ENCODE measurements at places on chromosomes 11 and 22.

DNA sequence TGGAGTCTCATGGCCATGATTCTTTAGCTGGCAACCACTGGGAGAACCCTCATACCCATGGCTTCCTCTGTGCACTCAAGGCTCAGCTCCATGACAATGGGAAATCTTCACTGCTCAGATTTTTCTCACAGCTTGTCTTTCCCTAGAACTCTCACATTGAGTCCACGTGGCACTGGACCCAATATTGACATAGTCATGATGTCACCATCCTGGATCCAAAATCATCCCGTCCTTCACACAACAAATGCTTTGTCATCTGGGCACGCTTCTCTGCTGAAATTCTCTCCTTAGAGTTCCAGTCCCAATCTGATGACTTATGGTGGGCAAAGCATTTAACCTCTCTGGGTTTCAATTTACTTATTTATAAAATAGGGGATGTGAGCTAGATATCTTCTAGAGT, 37.7 kb upstream of the CD44 start:
- DNase-seq, result no peak

- DNase-seq, result no peak
These were observed 9.9 kb upstream of the AIFM3 start for GRCh38 chr22:20957102-20957682.

- DNase-seq, result no peak
These were observed 18.4 kb downstream of the OR51I2 start for GRCh38 chr11:5467527-5467926.

DNA sequence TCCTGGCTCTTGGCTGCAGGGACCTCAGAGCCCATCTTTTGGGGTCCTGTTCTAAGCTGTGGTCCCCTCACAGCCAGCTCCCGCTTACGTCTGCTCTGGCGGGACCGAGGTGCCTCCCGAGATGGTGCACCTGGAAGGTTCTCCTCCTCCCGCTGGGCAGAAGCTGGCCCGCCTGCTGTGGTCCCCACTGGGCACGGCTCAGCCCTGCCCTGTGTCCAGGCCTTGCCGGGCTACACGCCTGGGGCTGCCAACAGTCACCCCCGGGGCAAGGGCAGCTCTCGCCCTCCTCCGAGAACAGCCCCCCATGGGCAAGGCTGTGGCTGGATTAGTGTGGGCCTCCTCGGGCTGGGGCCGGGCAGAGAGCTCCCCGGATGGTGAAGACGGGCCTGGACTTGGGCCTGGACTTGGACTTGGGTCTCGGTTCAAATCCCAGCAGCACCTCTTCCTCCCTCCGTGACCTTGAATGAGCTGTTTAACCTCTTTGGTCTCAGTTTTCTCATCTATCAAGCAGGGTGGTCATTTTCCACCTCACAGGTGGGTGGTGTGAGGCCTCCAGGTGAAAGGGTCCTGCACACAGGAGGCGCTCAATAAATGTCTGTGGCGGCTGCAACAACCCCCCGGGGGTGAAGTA, 998 bp downstream of the BAIAP2L2 start:
- no peak for DNase-seq

- DNase-seq, result no peak
These were observed 15.5 kb downstream of the DGCR8 start for GRCh38 chr22:20095521-20095920.

GRCh38 chr11:40746282-40746681, 713.2 kb downstream of the LRRC4C start:
- no peak for DNase-seq

DNA sequence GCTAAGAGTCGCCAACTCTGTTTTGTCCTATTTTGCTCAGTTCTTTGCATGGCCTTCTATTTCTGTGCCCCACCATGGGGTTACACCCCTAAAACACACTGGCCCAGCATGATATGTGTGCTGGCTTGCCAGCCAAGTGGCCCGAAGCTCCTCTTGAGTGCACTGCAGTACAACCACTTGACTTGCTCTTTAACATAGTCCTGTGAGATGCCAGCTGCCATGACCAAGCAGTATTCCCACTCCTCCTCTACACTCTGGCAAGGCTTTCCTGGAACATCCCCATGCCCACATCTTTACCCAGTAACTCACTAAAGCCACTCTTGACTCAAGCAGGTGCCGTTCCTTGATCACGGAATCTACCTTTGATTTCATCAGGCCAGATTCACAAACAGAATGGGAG, 102.9 kb upstream of the GAL start:
- DNase-seq, result no peak

GRCh38 chr22:47094861-47095330, 332.4 kb downstream of the TBC1D22A start:
- DNase-seq, result no peak

DNA sequence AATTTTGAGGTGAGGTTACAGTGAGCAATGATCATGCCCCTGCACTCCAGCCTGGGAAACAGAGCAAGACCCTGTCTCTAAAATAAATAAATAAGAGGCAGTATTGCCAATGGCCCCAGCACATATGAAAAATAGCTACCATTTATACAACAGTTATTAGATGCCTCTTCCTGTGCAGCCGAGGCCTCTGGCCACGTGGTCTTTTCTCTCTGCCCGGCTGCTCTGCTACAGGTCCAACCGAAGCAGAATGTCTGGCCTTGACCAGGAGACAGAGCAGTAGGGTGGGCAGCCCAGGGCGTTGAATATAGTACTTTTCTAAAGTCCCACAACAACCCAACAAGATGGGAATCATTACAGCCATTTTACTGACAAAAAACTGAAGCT, 12.4 kb upstream of the OAF start:
- DNase-seq, result no peak

DNA sequence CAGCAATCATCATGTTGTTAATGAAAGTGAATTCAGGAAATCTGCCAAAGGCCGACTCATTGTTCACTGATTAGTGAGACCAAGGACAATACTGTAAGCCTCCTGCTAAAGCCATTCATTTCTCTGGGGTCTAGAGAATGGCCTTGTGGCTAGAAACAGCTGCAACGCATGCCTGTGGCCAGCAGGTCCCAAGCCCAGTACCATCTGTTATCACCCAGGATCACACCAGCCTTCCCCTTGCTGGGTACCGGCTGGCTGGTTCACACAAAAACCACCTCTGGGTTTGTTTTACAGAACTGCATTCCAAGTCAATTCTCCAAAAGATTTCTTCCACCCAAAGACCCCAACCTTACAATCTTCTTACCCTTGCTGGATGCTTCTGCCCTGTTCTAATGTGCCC, 1.1 kb downstream of the PLAAT5 start:
- no peak for DNase-seq

DNA sequence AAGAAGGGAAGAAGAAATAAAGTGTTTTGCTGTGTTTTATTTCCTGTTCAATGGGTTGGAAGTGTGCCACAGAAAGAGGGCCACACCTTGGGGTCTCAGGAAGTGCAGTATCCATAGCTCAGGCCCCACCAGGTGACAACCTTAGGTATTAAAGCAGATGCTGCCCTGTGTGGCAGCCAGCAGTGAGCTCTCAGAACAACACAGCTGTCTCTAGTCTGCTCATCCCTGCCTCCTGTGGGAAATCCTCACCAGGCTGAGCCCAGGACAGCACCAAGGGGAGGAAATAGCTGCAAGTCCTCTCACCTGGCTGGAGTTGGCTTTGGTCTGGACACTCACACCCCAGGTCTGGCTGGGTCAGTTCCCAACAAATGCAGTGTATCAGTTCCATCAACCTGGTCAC, 25.1 kb downstream of the ARL14EP start:
- no peak for DNase-seq

GRCh38 chr22:30824711-30825110, 130.0 kb downstream of the OSBP2 start:
- DNase-seq, result no peak

- DNase-seq, result no peak
These were observed at the start of gene TPBGL for GRCh38 chr11:75240311-75241035. TPBGL (plus strand) TSS chr11:75240774; CDS start chr11:75241050, 276 bp downstream.

DNA sequence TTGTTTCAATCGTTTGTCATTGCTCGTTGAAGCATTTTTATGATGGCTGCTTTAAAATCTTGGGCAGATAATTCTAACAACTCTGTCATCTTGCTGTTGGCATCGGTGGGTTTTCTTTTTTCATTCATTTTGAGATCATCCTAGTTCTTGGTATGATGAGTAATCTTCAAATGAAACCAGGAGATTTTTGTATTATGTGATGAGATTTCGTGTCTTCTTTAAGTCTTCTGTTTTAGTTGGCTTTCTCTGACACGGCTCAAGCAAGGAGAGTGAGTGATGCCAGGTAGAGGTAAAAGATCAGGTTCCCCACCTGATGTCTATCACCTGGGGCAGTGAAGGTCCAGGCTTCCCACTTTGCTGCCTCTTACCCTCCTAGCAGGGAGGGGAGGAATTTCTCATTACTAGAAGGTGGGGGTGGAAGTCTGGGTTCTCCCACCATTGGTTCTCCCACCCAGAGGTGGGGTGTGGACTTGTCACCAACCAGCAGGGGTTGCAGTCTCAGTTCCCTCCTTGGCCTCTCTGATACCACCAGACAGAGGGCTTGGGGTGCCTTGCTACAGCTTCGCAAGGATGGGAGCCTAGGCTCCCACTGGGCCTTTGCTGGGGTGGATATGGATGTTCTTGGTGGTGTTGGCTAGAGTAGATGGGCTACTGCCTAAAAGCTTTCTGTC, 12.9 kb downstream of the CDC45 start:
- DNase-seq, result no peak

DNA sequence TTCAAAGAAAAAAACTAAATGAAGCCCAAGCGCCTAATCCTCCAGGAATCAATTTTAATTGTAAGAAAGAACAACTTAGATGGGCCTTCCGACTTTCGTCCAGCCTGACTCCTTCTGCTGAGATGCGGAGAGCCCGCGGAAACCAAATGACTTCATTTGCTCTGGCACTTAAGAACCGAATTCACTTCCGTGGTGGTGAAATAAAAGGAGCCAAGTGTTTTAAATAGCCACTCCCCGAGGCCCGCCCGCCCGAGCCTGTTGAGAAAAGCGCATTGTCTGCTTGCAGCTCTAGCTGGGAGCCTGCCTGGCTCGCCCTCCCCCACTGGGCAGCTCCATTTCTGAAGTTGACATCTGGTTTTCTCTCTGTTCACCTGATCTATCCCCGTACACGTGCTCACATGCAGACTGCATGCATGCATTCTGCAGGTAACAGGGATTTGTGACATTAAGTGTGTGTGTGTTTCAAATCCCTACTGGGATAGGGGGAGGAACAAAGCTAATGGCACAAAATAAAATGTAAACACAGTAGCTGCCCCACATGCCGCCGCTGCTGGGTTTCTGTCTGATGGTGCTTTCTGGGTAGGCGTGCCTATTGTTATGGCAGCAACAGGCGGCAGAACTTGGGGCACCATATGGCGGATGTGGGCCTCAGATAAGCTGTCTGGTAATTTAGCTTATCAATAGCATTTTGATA, 6.2 kb downstream of the TEAD1 start:
- peak; percentile 92 for DNase-seq

GRCh38 chr11:76772100-76772782, 10.9 kb upstream of the TSKU start:
- no peak for DNase-seq

GRCh38 chr11:122100756-122101080, 15.3 kb downstream of the BLID start:
- no peak for DNase-seq

DNA sequence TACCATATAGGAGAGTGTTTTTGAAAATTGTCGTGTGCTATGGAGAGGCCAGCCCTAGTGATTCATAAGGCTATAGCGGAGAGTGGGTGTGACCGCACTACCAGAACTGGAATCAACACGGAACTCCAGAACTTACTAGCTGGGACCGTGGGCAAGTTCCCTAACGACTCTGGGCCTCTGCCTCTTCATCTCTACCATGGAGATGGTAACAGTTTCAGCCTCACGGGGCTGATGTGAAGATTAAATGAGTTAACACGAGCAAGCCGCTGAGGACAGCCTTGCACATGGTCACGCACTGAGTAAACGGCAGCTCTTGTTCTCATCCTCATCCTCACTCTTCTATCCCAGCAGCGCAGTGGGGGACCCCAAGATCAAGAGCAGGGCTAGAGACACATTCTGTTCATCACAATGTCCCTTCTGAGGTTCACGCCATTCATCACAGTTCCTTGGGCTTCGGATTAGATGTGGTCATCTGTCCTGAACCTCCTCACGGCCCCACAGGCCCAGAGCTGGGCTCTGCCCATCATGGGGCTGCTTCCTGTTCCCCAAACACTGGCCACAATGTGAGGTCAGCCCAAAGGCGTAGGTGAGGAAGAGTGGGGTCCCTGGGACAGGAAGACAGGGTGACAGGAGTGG, 47.2 kb upstream of the CD5 start:
- no peak for DNase-seq

GRCh38 chr11:20003351-20003750, 156.9 kb downstream of the DBX1 start:
- no peak for DNase-seq

DNA sequence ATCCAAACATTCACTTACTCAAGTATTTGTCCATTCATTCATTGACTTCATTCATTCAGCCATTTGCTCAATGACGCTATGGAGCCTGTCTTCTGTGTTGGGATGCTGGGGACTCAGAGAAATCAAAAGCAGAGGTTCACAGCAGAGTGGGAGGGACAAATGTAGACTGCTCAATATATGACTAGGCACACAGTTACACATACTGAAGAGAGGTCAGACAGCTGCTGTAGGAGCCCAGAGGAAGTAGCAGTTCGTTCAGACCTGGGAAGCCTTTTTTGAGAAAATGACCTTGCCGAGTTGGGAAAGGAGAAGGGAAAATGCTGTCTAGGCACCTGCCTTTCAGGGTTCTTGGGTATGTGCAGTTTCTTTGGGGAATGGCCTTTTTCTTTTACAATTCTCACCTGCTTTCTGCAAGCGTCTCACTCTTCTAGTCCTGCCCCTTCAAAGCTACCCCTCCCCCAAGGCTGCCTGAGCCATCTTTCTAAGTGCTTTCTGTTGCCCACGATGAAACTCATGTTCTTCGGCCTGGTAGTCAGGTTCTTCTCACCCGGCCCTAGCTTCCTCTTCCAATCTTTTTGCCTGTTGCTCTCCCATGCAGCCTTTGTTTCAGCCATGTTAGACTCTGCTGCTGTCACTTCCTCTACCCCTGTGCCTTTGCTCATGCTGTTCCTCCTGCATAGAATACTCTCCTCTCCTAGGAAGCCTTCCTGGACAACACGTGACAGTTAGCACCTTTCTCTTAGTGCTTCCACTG, 4.2 kb upstream of the UVRAG start:
- no peak for DNase-seq

- no peak for DNase-seq
These were observed 86.7 kb downstream of the C11orf58 start for GRCh38 chr11:16825101-16825500.

GRCh38 chr11:27203077-27203647, 159.9 kb downstream of the CCDC34 start:
- no peak for DNase-seq

- DNase-seq, result no peak
These were observed 727.4 kb downstream of the DLG2 start for GRCh38 chr11:84899740-84900139.

DNA sequence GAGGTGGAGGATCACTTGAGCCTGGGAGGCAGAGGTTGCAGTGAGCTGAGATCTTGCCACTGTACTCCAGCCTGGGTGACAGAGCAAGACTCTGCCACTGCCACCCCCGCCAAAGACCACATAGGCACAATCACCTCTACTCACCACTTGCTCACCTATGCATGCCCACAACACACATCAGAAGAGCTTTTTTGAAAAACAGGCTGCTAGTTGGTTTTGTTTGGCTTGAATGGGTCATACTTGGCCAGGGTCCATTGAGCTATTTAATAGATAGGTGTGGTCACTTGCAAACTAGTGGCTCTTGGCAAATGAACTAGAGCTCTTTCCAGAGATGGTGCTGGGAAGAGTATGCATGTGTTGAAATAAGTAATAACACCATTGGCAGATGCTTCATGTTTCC, 80.1 kb downstream of the EMSY start:
- no peak for DNase-seq

Measured in NCI-H2227 treated with DMSO at 0.1 percent for 48 hours (cell line).